ENCODE measurements at places on chromosomes 5 and 9.

DNA sequence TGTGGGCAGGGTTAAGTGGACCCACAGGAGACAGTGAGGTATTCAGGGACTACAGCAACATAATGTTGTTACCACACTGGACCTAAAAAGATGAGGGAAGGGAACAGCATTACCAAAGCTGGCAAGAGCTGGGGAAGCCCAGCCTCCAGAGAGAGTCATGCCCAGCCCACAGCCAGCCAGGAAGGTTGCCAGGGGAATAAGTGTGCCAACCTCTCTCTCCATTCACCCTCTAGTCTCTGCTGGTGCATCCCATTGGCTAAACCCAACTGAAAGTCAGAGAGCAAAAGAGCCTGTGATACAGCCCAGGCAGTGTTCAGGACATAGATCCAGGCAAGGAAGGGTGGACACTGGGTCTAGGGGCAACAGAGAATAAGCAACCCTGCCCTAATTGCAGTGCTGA, 35.8 kb upstream of the AFAP1L1 start:
- DNase-seq, result no peak

DNA sequence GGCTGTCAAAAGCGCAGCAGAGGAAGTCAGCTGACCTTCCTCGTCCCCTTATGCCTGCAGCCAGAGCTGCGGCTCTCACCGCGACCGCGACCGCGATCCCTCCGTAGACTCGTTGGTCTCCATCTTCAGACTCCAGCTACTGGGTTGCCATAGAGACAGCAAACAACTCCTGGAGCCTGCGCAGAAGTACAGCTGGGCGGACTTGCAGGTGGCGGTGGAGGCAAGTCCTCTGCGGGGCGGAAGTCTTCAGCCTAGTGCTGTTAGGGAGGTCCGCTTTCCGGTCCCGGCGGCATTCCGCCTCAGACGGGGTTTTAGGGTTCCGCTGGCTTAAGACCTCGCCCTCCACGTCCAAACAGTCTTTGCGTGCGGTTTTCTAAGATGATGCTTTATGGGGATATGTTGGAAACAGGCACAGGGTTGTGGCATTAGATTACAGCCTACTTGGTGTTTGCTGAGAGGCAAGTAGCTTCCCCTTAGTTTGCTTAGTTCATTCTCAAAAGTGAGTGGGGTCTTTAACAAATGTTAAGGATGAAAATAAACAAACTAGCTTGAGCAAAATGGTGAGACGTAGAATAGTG, at the start of gene SPAG8:
SPAG8 (minus strand) TSS at position 238 of the 578 bp plus-strand sequence; CDS start at position 123, 115 bp downstream.
- peak; percentile 89 for DNase-seq

DNA sequence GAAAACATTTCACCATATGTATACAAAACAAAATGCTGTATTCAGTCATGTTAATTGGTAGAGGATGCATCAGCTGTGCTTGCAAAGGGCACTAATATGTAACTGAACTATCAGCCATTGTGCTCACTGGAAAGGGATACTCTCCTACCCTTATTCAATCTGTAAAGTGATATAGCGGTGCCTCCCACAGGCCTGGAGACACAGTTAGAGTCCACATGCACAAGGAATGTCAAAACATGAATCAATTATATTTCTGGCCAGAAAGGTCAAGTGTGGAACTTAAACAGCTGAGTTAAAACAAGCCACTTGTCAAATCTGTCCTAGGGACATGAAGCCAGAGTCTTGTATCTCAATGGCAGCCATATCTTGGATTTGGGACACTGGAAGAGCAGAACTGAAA, 71.2 kb upstream of the IZUMO3 start:
- no peak for DNase-seq

- no peak for DNase-seq
Measured at GRCh38 chr5:39062530-39062929, 11.7 kb downstream of the RICTOR start.

DNA sequence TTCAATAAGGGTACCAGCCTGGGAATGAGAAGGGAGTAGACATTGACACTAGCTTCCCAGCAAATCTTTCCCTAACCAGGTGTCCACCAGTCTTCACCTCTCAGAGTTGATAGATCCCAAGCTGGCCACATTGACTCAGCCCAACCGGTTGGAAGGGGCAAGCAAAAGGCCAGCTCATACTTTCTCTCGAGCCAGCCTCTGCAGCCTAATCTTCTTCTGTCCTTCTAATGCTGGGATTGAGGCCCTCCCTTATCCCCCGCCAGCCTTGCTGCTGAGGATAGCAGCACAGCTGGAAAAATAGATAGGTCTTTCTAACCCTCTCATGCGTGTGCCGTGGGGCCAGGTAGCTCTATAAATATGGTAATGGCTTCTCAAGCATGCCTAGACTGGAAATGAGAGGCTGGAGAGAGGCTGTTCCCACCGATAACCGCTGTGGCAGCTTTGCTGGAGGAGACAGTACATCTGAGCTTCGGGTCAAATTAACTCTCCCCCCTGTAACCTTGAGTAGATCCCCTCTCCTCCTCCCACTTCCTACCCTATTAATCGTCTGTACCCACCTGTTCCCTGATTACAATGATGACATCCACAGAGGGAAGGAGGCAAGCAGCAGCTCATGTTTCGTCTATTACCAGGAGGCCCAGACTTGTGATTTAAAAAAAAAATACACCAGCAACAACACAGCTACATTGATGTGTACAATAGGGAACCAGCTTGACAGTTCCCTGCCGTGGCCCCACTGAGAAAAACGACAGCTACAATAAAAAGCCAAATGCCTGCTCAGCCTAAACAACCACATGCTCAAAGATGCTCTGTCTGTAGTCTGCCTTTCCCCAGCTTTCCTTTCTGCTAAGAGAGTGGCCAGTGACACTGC, 219.9 kb upstream of the BRINP1 start:
- DNase-seq, result no peak

DNA sequence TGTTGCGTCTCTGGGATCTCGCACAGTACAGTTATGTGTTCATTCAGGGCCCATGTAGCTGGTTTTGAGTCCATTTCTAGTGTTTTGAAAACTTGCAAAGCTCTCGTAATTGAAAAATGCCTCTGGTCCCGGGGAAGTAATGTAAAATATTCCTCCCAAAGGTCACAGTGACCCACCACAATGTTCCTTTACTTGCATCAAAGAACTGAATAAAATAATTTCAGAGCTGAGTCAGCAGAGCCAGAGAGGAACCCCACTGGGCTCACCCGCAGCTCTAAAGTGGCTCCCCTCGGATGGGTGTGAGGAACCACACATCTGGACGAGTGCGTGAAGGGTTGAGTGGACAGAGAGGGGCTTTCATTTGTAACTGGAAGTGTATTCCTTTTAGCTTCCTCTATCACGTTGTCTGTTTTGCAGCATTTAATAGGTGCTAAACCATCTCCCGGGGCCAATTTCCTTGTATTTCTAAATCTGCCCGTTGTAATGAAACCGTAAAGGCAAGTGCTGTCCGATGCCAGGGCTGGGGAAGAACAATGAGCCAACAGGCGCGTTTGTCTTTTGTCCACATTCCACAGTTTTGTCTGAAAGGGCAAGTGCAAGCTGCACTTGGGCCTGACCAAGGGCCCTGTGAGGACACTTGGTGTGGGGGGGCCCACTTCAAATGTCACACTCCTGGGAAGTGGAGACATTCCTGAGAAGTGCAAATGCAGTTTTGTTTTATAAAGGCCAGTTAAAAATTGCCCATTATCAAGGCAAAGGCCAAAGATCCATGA, 29.9 kb downstream of the COL5A1 start:
- DNase-seq, result no peak

- DNase-seq, result no peak
Measured at GRCh38 chr5:78475370-78475769, 115.0 kb downstream of the SCAMP1 start.

DNA sequence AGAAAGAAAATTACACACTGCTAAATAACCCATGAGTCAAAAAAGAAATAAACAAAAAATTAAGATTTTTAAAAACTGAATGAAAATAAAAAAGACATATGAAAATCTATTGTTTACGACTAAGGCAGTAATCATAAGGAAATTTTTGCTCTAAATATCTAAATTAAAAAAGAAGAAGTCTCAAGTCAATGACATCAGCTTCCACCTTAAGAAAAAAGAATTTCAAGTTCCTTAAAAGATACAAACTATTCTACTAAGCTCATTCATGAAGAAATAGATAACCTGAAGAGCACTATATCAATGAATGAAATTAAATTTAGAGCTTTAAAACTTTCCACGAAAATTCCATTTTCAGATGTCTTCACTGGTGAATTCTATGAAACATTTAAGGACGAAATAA, 15.7 kb upstream of the STARD4 start:
- no peak for DNase-seq

GRCh38 chr9:96302021-96302420, at the start of gene HSD17B3:
HSD17B3 (minus strand) TSS chr9:96302176; CDS start chr9:96302104, 72 bp downstream.
- no peak for DNase-seq

DNA sequence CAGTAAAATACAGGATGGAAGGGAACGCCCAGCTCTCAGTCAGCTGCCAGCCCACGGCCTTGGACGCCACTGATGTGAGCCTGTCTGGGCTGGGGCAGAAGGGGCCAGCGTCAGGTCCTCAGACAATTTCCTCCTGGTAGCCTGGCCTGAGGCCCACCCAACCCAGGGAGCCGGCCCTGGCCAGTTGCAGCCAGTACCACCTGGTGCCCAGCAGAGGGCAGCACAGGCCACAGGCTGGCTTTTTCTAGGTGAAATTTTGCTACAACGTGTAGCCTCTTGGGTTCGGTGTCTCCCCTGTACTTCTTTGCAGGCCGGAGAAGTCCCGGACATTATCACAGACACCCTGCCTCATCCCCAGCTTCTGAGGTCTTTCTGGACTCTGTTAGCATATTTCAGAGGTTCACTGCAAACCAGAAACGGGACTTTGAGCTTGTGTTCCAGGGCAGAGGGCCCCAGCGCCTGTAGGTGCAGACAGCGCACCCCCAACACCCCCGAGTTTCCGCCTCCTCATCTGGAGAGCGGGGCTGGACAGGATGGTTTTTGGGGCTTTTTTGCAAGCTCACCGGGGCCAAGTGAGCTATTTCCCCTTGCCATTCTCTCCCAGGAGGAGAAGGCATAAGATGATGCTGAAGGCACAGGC, 45.9 kb upstream of the KCNMB1 start:
- DNase-seq, result peak; percentile 31

- DNase-seq, result no peak
Measured at GRCh38 chr5:130333089-130333488, 428.8 kb downstream of the CHSY3 start.

DNA sequence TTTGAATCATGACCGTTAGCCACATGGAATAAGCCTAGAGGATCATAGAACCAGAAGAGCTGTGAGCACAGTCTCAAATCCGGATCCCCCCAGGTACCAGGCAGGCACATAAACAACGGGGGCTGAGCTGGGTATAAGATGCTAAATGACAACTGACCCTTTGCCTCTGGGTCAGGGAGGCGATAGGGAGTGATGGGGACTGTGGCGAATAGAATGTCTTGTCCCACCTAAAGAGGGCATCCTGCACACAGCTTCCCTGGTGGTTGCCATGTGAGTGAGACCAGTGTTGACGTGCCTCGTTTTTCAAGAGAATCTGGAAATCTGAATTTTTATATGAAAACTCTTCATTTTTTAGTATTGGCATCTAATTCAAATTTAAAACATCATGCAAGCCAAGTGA, 33.6 kb downstream of the SLC6A7 start:
- DNase-seq, result no peak

- DNase-seq, result no peak
Measured at GRCh38 chr9:101508211-101508610, 25.4 kb upstream of the RNF20 start.

GRCh38 chr9:94780516-94780950, 54.0 kb downstream of the AOPEP start:
- DNase-seq, result no peak

DNA sequence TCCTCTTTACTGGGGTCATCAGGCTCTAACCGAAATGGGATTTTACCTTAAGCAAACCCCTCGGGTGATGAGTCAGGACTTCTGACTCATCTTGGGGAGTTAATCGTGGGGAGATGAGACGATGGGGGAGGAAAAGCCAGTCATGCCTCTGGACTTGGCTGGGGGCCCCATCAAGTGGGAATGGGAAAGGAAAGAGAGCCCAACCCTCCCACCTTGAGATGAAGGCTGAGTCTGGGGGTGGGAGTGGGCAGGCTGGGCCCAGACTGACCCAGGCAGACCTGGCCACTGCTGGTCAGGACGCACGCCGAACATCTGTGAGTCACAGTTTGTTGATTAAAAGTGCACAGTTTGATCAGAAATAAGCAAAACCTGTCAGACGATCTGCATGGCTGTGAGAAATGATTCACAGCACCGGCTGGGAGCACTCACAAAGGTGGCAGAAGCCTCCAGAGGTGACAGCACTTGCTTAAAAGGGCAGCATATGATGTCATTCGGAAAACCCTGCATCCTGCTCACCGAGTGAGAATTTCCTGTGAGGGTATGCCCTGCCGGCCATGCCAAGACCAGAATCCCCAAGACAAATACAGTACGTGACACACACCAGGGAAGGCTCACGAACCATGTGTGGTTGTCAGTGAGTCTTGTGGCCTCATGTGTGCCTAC, 50.0 kb upstream of the SLC25A51 start:
- DNase-seq, result no peak

- no peak for DNase-seq
Measured at GRCh38 chr9:27368316-27368985, 71.5 kb upstream of the EQTN start.

DNA sequence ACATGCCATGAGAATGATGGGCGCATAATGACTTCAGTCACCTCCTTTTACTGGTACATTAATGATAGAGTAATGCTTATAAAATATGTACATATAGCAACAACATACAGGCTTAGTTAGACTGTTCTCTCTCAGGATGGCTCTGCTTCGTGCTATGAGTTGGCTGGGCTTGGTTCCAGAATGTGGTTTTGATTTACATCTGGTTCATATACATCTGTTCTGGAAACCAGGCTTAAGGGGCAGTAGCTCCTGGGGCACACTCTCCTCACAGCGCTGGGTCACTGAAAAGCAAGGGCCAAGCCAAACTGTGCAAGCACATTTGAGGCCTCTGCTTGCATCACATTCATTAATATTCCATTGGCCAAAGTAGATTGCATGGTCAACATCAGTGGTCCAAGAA, 44.9 kb downstream of the PCSK1 start:
- DNase-seq, result no peak

- no peak for DNase-seq
Measured at GRCh38 chr9:128405780-128406171, 14.9 kb upstream of the CERCAM start.

GRCh38 chr9:121222524-121223171, 21.0 kb upstream of the RAB14 start:
- DNase-seq, result no peak

DNA sequence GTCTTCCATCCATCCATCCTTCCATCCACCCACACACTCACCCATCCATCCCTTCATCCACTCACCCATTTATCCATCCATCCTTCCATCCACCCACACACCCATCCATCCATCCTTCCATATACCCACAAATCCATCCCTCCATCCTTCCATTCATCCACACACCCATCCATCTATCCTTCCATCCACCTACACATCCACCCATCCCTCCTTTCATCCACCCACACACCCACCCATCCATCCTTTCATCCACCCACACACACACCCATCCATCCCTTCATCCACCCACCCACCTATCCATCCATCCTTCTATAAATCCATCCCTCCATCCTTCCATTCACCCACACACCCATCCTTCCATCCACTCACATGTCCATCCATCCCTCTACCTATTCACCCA, 23.6 kb downstream of the DRD1 start:
- no peak for DNase-seq

Data from activated CD4-positive, alpha-beta T cell treated with anti-CD3 and anti-CD28 coated beads for 1 hour (primary cell).